ENCODE measurements at places on chromosomes 3 and 15.

GRCh38 chr15:31974154-31974794 lies 56.0 kb upstream of the CHRNA7 start:
- no peak for DNase-seq

DNA sequence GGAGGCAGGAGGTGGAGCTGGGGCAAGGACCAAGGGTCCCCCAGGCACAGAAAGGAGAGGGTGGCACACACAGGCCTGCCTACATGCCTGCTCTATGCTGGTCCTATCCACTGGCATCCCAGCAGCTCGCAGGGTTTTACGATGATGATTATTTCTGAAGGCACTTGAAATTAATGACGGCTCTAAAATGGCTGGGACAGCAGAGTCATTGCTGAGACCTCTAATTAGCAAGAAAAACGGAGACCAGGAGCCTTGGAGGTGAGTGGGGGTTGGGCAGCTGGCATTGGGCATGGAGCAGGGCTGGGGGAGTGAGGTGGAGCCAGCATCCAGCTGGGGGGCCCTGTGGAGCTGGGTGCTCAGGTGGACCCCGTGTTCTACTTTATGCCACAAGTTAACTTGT lies 3.5 kb upstream of the LINGO1 start:
- no peak for DNase-seq

DNA sequence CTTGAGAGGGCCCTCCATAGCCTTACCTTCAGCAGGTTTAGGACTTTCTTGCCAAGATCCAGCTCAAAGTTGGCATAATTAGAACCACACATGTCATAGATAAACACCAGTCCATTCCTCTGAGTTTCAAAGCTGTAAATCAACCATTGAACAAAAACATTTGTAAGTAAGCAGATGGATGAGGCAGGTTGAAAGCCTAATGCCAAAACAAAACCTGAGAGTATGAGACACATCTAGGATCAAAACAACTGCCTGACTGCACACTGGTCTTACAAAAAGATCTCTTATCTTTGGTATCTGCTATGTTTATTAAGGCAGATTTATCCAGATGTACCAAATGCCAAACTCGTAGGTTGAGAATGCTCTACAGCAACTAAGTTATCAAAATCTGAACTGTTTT lies 61.9 kb downstream of the PTPN9 start:
- no peak for DNase-seq

DNA sequence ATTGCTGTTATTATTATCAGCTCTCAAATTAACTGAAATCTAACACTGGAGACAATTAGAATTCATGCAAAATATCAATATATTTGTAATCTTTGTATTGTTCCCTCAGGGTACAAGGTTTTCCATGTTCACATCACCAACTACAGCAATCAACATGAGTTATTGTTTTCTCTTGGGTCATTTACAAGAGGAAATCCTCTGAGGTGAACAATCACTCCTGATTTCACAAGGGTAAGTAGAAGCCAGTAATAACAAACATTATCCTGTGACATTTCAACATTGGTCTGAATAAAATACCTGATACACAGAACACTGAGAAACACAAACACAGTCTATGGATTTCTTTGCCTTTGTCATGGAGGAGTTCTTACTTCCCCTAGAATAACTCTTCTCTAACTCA lies 174.0 kb downstream of the SUCNR1 start:
- no peak for DNase-seq

GRCh38 chr15:40265355-40265754 lies 17.5 kb downstream of the ANKRD63 start:
- DNase-seq: no peak

- DNase-seq: no peak
Measured at GRCh38 chr3:16514021-16514700, 662 bp upstream of the RFTN1 start.

- DNase-seq: no peak
Measured at GRCh38 chr3:67461667-67462142, 192.7 kb downstream of the SUCLG2 start.

DNA sequence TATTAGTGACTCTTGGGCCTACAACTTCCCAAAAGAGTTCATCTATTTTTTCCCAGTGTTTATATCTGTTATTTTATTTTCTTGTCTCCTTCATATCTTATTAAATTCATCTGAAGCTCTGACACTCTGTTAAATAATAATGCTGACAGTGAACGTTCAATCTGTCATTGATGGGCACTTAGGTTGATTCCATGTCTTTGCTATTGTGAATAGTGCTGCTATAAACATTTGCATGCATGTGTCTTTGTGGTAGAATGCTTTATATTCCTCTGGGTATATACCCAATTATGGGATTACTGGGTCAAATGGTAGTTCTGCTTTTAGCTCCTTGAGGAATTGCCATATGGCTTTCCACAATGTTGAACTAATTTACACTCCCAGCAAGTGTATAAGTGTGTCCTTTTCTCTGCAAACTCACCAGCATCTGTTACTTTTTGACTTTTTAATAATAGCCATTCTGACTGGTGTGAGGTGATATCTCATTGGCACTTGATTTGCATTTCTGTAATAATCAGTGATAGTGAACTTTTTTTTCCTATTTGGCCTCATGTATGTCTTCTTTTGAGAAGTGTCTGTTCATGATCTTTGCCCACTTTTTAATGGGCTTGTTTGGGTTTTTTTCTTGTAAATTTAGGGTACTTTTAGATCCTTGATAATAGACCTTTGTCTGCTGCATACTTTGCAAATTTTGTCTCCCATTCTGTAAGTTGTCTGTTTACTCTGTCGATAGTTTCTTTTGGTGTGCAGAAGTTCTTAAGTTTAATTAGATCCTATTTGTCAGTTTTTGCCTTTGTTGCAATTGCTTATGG lies 122.5 kb downstream of the LEKR1 start:
- no peak for DNase-seq

- DNase-seq: no peak
Measured at GRCh38 chr3:139523718-139524117, 15.8 kb downstream of the RBP1 start.

DNA sequence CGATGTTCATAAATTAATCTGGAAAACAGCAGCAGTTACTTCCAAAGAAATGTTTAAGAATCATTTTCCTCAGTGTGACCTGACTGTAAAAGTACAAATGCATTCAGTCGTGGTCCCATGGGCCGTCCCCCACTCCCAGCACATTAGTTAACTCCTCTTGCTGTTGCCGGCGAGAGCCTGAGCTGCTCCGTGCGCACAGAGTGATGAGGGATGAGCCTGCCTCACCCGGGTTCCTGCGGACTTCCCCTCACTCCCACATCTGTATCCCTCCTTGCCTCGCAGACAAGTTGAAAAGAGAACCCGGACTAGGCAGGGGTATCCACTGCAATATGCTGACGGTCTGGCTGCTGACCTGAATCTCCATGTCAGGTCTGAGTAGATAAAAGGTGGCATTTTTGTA lies 861.7 kb upstream of the NR2F2 start:
- DNase-seq: no peak

DNA sequence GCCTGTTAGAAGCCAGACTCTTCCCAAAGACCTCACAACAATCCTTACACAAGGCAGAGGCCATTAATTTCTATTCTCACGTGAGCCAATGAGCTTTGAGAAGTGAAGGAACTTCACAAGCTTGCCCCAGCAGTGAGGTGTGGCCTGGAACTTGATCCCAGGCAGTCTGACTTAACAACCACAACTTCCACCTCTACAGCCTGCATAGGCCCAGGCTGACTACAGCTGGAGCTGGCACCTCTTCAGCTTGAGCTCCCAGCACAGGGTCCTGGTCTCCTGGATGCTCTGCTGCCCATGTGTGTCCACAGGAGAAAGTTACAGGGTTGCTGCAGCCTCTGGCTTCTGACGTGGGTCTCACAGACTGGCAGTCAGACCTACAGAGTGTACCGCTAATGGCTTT lies 111.0 kb downstream of the ERC2 start:
- DNase-seq: no peak

- no peak for DNase-seq
Measured at GRCh38 chr3:102163039-102163817, 271.6 kb upstream of the ZPLD1 start.

GRCh38 chr3:79517766-79518413 lies 249.9 kb downstream of the ROBO1 start:
- no peak for DNase-seq

GRCh38 chr3:48086705-48087104 lies 70.5 kb upstream of the MAP4 start:
- DNase-seq: no peak
